ENCODE measurements at places on chromosomes 7 and 10.

DNA sequence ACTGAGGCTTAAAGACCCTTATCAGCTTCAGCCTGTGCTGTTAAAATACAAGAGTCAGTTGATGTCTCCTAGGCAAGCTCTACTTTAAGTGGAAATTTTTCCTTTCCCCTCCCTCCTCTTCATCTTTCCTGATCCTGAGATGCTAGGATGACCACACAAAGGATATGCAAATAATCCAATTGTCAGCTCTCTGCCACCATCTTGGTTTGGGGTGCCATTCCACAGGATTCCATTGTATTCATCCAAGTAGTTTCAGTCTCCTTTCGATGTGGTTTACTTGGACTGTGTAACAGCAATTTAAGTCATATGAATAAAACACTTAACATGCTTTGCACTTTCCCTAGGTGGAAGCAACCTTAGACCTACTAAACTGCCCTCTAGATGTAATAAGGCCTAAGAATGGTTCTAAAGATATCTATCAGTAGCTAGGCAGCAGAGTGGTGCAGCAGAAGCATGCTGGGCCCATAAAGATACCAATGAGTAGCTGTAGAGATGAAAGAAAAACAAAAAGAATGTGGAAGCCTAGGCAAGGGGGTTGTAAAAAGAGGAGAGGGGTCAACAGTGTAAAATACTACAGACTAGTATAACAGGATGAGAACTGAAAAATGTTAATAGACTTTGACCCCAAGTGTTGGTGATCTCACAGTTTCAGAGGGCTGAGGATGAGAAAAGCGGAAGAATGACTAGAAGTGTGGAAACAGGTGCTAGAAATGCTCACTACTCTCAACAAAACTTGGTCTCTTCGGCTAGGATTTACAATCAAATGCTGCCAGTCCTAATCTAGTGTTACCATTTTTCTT, 2.4 kb upstream of the CFAP69 start:
- no peak for DNase-seq

DNA sequence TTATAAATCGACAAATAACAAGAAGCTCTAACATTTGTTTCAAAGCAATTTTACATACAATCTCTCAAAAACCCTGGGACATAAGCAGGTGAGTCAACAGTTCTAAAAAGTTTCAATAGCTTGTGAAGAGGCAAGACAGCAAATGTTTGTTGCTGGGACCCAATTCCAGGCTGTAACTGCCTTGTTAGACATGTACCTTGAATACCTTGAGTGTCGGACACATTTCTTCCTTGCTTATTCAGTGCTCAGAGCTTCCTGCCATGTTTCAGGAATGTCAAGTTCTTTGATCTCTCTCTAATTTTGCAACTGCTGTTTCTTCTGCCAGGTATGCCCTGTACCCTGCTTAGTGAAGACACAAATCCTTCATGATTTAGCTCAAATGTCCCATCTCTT, 5.1 kb downstream of the CH25H start:
- DNase-seq = no peak

- DNase-seq = no peak
Observed at GRCh38 chr7:111085356-111085755, 5.6 kb upstream of the LRRN3 start.

DNA sequence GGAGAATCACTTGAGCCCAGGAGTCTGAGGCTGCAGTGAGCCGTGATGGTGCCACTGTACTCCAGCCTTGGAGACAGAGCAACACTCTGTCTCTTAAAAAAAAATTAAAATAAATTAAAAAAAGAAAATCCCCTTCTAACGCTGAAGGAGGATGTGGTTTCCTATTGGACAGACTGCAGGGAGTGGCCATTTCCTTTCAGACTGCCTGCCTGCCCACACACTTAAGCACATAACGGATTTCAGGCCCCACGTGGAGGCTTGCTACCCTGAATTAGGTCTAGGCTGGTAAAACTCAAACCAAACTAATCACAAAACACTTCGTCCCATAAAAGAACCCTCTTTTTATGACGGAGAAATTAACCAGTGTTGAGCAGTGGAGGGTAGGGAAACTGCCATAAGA, 34.0 kb downstream of the GATA3 start:
- no peak for DNase-seq

- DNase-seq = peak; percentile 20
Observed at GRCh38 chr10:59885430-59886134, 20.8 kb downstream of the CCDC6 start.

DNA sequence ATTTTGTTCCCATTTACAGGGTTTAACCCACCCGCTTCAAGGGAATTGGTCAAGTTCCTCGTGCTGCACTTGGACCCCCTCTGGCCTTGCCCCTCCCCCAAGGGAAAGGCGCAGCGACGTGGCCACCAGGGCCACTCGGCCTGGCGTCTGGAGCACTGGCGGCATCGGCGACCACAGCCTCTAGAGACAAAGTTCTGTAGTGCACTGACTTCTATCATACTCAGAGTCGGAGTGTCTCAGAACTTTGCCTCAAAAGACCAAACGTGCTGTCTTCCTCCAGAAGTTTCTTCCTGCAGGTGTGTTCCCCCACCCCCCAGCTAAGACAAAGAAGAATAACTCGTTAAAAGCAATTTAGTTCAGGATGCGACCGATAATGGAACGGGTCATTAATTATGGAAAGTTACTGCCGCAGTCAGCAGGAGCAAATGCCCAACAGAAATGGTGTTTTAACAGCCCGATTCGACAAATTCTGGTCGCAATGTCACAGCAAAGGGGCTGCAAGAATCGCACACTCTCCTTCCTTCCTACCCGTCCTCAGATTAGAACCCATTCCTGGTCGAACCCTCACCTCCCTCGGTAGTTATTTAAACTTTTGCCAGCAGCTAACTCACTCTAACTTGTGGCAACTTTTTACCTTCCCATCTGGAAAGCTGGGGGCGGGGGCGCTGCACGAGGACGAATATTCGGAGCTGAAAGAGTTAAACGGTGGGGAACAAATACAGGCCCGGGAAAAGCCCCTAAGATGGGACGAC, 202.1 kb upstream of the NFE2L3 start:
- peak; percentile 62 for DNase-seq

Data from erythroblast (primary cell).